ENCODE measurements at places on chromosomes 1 and 21.

- DNase-seq = no peak
Measured at GRCh38 chr1:27887215-27888021, 15.1 kb downstream of the THEMIS2 start.

- DNase-seq = peak; percentile 63
Measured at GRCh38 chr1:26417111-26417759, 6.6 kb downstream of the LIN28A start.

DNA sequence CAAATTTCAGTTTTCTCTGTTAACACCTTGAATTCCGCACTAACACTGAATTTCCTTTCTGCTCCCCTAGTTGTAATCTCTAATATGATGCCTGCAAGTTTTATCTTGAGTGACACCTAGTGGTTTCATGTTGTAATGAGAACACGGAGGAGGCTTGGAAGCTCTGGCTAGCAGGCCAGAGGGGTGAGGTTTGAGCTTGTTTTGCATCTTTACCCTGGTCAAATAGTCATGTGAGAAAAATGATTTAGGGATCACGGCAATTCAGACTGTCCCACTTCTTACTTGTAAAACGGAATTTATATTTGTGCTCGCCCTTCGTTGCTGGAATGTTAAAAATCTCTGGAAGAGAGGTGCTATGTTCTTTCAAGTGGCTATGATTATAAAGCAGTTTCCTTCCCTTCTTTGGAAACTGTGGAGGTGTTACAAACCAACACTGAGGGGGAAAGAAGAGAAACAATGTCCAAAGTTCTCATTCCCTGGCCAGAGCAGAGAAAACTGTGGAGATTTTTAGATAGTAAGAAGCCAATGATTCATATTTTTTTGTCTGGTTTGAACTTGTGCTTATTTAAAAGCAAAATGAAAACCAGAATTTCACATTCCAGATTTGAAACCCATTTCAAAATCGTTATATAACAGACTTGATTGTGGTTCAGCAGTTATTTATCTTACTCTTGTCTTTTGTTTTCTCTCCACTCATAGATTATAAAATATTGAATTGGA lies 5.3 kb upstream of the MROH9 start:
- DNase-seq = peak; percentile 77

DNA sequence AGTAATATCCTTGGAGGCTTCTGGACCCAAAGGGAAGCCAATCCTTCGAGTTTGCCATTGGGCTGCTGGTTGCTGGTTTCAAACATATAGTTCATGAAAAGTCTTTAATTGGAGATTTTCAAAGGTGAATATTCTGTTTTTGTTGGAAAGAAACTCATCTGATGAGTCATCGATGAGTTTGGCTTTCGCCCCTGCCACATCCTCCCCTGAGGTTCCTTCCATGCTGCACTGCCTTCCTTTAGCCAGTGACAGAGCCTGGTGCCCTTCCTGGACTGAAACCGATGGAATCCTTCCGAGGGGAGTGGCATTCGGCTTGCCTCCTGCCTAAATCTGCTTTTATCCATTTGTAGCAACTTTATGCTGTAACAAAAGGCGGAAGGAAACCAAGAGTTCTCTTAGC lies 550.0 kb downstream of the KIF26B start:
- DNase-seq = peak; percentile 37

DNA sequence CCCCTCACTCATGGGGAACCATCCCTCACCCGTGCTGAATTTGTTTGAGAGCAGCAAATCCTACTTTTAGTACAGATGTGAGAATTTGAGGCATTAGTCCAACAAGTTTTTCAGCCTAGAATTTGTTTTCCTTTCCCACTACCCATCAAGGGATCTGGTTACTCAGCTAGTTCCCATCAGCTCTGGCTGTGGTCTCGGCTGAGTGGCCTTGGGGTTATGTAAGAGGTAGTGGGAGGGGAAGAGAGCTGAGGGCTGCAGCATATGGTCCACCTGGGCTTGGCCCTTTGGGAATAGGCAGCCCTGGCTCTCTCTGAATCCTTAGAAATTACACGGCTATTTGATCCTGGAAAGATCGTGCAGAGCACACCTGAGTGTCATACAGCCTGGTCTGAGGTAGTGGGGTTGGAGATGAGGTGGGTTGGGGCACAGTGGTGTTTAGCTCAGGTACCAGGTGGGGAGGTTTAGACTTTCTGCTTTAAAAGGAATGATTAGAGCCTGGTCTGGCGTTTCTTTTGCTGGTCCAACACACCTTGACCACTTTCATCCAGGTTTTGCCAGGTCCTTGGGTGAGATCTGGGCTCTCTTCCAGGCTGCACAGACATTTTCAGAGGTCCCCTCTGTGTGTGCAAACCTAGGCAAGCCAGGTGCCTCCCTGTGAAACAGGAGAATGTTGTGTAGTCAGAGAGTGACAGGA lies 4.2 kb downstream of the GSTM4 start:
- DNase-seq = no peak

GRCh38 chr1:23286401-23286800 lies 57.7 kb downstream of the HNRNPR start:
- DNase-seq = no peak

GRCh38 chr21:31772674-31773555 lies 41.0 kb upstream of the SCAF4 start:
- no peak for DNase-seq

DNA sequence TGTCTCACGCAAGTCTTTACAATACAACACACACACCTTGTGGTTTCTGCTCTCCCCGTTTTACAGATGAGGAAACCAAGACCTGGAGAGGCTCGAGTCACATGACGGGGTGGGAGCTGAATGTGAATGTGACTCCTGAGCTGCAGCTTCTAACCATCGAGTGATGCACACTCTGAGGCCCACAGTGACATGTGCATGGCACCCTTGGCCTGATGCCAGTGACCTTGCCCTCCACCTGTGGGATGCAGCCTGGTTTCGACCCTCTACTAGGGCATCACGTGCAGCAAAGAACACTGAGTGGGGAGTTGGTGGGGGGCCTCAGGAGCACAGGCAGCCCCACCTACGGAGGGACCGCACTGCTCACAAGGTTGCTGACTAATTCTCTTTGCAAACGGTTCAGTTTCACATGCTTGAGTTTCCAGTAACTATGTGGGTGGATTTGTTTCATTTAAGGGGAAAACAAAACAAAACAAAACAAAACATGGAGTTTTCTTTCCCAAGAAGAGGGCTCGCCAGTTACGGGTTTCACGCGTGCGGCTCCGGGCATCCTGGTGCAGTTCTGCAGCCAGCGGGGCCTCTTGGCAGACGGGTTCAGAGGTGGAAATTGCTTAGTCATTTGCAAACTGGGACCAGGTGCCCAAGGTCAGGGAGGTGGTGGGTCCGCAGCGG lies 22.9 kb downstream of the SPSB1 start:
- peak; percentile 65 for DNase-seq

DNA sequence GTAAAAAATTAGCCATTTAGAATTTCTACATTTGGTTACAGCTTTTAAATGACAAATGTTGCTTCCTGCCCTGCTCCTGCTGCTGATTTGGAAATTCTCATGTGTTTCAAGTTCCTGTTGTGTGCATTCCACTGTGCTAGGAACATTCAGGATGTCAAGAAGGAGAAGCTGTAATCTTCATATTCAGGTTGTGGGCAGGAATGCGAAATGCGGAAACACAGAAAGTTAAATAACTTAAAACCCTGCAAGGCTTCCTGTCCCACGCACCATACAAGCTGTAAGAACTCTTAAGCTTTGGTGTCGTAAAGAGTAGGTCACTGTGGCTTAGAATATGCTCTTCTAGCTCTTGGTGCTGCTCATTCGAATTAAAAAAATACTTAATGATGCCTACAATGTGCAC lies 52.6 kb downstream of the S100B start:
- DNase-seq = no peak

Data from brain microvascular endothelial cell (primary cell).